Retina (tissue), 1 donor: ENCODE measurements at places on chromosomes 6 and 20.

- DNase-seq = no peak
Observed at GRCh38 chr6:33696076-33696475, 15.4 kb downstream of the UQCC2 start.

DNA sequence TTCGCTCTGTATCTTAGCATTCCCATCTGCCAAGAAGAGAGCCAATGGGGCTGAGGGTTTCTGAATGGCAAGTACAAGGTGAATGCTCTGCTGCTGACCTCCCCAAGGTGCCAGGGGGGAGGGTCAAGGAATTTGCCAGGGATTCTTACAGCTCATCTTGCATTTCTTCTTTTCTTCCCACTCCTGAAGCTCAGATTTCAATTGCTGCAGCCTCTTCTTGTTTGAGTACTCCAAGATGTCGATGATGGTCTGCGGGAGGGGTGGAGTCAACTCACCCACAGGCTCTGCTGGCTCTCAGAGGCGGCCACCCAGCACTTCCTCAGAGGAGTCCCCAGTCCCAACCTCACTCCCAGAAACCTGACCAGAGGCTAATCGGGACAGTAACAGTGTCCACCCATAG is 12.4 kb downstream of the C20orf96 start:
- DNase-seq = no peak

- DNase-seq = no peak
Observed at GRCh38 chr6:12635813-12636212, 80.8 kb upstream of the PHACTR1 start.

DNA sequence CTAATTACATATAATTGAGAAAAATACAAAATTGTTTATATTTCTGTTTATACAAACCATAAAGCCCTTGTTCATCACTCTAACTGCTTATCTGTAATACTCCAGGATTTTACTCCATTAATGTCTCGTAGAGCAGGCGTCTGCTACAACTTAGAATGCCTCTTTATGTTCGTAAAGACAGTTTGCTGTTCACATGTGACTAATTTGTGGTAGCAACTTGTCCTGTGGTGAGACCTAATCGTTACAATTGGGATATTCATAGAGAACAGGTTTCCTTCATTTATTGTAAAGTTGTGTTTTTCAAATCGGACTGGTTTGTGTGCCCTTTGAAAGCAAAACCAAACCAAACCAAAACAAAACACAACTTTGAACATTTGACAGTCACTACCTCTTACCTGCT is 149.7 kb downstream of the ASCC3 start:
- peak; percentile 15 for DNase-seq

DNA sequence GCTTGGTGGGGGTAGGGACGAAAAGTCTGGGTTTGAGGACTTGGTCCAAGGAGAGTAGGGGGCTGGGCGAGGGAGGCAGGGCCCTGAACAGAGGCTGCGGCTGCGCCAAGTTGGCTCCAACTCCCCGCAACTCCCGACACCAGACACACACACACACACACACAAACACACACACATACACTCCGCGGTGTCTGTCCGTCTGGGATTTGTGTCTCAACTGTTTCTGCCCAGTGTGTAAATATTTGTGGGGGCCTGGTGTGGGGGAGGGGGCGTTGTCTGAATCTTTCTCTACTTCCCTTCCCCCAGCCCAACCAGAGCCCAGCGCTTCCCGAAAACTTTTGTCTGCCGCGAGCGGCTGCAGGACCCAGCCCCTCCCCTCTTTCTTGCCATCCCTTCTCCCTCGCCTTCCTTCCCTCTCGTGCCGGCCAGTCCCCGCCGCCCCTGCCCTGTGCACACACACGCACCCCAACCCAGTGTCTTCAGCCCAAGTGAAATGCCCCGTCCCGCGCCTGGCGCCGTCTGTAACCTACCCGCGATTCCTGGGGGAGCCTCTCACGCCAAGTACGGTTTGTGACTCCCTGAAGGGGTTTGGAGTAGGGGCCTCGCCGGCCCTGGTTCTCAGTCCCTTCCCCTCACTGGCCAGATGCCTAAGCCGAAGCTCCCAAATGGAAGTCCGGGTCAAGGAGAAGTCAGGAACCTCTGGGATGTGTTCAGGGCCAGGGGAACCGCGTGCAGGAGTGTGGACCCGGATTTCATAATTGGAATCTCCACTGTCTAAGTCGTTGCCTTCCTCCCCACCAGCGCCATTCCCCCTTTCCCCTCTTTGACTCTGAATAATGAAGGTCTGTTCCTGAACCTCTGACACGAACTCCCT is 904 bp downstream of the MDFI start:
- peak; percentile 65 for DNase-seq

- DNase-seq = no peak
Observed at GRCh38 chr20:12211361-12211760, 293.7 kb downstream of the BTBD3 start.

DNA sequence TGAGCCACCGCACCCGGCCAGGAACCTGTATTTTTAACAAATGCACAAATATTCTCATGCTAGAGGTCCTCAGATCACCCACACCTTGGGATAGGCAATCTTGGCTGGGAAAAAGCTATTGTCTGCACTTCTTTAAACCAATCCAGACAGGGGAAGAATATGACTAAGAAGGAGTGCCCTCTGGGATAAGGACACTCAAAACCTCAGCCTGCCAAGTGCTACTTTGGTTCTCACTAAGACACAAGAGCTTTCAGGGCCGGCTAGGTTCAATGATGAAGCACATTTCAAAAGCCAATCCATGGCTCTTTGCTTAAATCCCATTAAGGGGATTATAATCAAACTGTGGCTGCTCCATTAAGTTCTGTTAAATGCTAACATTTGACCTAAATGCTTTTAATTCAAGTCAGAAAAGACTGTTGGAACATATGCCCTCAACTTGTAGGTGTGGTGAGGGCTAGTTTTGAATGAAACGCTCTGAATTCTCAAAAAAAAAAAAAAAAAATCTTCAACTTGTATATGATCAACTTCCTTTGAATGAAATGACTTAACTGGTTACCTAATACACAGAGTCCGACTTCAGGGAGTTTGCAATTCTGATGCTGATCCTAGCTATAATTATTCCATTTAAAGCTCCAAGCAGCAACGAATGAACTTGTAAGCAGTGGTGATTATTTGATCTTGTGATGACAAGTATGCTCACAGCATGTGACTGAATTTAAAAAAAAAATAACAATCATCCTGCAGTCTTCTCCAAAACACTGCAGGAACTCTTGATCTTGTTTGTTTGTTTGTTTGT is 56.6 kb downstream of the SLC23A2 start:
- DNase-seq = no peak

DNA sequence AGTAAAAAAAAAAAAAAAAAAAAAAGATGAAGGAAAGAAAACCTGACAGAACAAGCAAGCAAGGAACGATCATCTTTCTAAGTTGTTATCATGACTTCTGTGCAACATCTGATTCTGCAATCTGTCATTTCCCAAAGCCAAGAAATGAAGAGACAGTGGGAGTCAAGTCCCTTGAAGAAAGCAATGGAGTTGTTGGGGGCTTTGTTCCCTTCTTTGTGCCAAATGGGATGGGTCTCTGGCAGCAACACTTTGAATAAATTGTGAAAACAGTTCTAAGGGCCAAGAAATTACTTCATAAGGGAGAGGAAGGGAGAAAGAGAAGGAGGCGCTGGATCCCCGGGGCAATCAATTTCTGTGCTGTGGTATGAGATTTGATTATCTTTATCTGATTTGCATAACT is 33.3 kb upstream of the RSPO3 start:
- no peak for DNase-seq

DNA sequence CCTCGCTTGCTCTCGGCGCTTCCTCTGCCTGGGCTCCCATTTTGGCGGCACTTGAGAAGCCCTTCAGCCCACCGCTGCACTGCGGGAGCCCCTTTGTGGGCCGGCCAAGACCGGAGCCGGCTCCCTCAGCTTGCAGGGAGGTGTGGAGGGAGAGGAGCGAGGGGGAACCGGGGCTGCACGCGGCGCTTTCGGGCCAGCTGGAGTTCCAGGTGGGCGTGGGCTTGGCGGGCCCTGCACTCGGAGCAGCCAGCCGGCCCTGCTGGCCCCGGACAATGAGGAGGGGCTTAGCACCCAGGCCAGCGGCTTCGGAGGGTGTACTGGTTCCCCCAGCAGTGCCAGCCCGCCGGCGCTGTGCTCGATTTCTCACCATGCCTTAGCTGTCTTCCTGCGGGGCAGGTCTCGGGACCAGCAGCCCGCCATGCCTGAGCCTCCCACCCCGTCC is 10.2 kb upstream of the SRPK1 start:
- DNase-seq = no peak

GRCh38 chr6:97674802-97675201 is 391.8 kb upstream of the MMS22L start:
- no peak for DNase-seq

- peak; percentile 24 for DNase-seq
Observed at GRCh38 chr6:135922174-135922573, 70.7 kb downstream of the PDE7B start.
